ENCODE measurements at places on chromosomes 4 and X.

- no peak for DNase-seq
These were observed 117.5 kb downstream of the SORCS2 start for GRCh38 chr4:7309636-7310390.

- DNase-seq = no peak
These were observed 826.0 kb downstream of the RAB28 start for GRCh38 chr4:12658146-12658545.

DNA sequence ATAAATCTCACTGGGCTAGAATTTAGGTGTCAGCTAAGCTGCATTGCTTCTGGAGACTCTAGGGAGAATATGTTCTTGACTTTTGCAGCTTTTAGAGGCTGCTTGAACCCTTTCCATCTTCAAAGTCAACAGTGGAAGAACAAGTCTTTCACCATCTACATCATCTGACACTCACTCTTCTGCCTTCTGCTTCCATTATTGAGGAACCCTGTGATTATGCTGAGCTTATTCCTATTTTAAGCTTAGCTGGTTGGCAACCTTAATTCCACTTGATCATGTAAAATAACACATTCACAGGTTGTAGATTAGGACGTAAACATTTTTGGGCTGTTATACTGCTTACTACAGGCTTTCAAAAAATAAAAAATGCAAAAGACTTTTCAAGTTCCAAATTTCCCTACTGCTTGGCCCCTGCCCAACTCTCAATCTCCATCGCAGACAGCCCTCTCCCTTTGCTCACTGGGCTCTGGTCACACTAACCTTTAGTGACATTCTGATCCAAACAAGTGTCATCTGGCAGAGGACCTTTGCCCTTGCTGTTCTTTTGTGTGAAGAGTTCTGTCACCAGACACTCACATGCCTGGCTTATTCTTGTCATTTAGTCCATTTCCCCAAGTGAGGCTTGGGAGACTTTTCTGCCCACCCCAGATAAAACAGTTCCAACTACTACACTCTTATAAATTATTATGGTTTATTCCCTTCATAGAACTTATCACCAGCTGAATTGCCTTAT, 1056.0 kb downstream of the STIM2 start:
- DNase-seq = no peak

GRCh38 chr4:107066621-107067020, 30.5 kb upstream of the DKK2 start:
- DNase-seq = no peak

- DNase-seq = no peak
These were observed 128.5 kb upstream of the DIPK2B start for GRCh38 chrX:45329217-45329616.

GRCh38 chrX:113802837-113803236, 781.0 kb upstream of the HTR2C start:
- DNase-seq = no peak

DNA sequence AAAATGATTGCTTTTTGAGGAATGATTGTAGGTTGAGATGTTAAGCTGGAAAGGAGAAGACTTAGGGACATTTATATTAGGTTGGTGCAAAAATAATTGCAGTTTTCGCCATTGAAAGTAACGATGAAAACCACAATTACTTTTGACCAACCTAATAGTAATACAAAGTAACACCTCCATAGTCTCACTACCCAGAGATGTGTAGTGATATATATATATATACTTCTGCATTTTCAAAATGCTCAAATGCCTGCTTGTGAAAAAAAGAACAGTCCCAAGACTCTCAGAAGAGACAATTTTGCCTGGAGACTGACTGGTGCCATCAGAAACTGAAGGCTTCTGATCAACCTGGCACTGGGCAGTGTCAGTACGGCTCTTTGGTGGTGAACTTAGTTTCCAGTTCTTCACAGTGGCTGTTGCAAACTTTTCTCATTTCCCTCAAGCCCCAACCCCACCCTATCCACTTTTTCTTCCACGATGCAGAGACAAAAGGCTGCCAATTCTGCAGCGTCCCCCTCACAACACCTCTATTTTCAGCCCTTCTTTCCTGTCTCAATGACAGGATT, 35.1 kb upstream of the TAPT1 start:
- DNase-seq = no peak

GRCh38 chr4:960636-961350, 12.6 kb downstream of the DGKQ start:
- no peak for DNase-seq

DNA sequence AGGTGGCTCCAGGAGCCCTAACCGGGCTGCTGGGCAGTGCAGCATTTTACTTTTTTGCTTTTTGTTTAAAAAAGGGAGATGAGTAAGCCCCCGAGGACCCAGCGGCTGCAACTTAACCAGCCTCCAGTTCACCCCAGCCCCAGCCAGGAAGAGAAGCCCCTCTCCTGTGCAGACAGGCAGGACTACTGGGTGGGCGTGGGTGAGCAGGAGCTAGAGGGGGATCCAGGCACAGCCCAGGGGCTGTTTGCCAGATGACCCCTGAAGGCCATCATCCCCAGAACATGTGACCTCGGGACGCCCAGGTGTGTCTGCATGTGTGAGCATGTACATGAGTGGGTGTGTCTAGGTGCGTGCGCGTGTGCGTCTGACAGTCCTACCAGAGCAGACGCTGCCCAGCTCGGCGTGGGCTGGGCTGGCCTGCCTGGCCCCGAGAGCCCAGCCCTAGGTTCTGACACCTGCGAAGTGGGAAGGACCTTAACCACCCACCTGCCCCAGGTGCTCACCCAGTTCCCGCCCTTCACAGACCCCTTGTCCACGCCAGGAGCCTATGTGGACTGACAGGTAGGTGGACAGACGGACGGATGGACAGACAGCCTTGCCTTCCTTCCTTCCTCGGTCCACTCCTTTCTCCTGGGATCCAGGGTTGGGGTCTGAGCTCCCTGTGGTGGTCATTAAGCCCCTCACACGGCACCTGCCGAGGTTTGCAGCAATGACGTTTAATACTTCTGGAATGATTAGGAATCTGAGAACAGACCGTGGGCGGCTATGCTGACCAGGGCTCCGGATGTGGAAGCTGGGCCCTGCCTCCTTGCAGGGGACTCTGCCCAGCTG, 7.8 kb upstream of the HAUS3 start:
- DNase-seq = no peak

- DNase-seq = no peak
These were observed 42.9 kb upstream of the DDX60 start for GRCh38 chr4:168361365-168362024.

DNA sequence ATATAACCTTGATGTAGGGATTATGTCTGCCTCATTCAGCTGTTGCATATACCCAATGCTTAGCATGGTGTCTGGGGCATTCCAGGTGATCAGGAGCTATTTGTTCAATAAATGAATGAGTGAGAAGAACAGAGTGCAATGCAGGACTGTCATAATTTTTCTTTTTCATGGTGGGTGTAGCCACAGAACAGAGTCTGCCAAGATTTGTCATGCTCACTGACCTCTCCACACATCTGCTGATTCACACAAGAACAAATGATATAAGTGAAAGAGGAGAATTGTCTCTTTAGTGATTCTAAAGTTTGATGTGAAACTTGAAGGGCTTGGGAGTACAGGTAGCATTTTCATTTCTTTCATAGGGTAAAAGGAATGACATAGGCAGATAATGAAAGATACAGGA, 64.4 kb upstream of the TEX13D start:
- DNase-seq = no peak

GRCh38 chr4:186953599-186954260, 230.1 kb upstream of the FAT1 start:
- no peak for DNase-seq

DNA sequence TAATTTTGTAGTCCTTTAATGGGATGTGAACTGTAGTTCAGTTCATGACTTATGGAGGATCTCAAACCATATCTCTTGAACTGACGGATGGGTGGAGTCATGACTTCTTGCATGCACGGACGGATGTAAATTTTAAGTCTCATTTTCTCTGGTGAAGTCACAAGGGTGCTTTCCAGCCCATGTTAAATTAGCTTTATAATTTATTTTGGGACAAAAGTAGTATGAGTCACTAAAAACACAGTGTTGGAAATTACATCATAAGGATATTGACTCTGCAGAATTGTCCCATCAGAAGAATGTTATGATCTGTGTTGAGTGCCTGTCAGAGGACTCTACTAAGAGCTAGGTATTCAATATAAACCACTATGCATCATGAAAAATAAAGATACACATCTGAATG, 6.8 kb upstream of the PAGE5 start:
- DNase-seq = no peak

GRCh38 chr4:20445933-20446723, 194.4 kb downstream of the SLIT2 start:
- DNase-seq = no peak

GRCh38 chr4:85823295-85823694, 348.3 kb downstream of the ARHGAP24 start:
- no peak for DNase-seq

DNA sequence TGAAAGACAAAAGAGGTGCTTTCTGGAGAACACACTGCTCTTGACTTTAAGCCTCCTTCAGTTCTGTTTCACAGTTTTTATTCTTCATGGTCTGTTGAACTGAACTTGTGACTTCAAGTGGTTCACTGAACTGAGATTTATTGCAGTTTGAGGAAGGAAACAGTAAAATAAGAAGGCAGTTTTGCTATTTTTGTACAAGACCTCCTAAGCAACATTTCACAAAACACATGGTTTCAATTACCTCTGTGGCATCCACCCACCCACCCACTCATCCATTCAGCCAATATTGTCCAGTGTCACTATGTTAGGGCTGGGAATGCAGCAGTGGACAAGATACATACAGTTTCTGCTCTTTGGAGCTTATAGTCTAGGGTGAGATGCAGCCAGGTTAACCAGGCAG, 131.3 kb downstream of the IL1RAPL2 start:
- DNase-seq = no peak

DNA sequence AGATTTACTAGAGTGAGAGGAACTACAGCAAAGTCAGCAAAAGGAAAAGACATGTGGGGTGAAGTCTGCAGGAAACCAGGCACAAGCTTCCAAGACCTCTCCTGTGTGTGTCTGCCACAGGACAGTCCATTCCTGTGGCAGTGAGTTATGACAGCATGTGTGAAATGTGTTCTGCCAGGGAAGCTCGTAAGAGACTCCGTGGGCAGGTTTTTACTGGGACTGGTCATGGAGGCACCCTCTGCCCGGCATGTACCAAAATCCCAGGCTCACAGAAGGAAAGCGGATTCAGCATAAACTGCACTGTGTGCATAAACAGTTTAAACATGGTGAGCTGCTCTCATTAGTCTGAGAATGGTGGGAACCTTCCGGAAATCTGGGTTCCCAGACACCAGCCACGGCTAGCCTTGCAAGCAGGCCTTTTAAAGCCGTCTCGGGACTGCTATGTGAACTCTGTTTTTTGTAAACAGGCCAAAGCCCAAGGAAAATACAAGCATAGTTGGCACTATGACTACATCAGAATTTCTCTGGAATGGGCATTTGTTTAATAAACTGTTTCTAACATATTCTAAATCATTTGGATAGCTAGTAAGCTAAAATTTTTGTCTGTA, 288.5 kb downstream of the TENM3 start:
- no peak for DNase-seq

DNA sequence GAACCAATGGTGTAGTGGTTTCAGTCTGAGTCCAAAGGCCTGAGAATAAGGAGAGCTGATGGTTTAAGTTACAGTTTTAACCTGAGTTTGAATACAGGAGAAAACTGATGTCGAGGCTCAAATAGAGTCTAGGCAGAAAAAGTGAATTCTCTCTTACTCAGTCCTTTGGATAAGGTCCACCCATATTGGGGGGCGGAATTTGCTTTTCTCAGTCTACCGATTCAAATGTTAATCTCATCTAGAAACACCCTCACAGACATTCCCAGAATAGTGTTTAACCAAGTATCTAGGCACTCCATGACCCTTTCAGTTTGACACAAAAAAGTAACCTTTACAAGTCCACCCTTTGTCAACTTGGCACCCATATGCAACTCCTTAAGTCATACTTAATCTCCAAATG, 216.0 kb downstream of the GRID2 start:
- DNase-seq = no peak

GRCh38 chr4:147307896-147308674, 172.8 kb upstream of the EDNRA start:
- DNase-seq = no peak

- no peak for DNase-seq
These were observed 6.5 kb downstream of the TMEM150C start for GRCh38 chr4:82555276-82555675.

DNA sequence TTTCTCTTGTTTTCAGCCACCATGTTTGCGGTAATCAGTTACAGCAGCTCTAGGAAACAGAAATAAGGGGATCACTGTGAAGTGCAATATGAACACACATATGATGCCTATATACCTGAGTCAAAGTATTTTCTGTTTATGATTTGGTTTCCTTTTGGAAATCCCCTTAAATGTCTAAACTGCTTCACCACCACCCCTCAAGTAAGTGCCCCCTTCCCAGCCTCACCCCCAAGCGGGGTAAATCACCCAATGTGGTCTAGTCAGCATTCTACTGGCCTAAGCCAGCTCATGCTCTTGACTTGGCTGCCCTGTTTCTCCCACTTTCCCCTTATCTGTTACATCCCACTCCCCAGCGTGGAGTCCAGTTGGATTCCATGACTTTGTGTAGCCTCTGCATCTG, 176.5 kb downstream of the QDPR start:
- DNase-seq = no peak

GRCh38 chr4:185685804-185686203, 126.2 kb downstream of the SORBS2 start:
- no peak for DNase-seq

DNA sequence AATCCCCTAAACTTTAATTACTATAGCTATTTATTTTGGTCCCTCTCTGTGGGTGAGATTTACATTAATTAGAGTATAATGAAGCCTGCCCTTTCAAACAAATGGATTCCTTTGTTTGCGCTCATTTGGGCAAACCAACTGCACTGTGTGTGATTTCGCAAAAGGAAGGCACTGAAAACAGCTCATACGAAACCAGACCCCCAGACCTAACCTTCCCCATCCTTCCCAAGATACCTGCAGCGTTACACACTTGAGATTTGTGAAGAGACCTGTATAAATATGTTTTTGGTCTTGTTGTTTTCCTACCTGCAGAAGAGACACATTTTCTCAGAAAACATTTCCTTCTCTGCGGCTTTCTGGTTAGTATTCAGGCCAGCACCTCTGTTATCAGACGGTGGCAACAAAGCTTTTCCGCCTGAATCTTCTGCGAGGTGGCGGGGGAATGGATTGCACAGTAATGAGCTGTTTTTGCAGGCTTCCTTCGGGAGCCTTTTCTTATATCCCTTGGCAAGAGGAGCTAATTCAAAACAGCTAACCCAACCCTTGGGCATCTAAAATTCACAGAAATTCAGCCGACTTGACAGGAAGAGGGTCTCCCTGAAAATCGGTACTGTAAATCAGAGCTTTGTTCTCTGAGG, 47.6 kb downstream of the CBLL2 start:
- no peak for DNase-seq

- no peak for DNase-seq
These were observed 49.6 kb upstream of the SPRY1 start for GRCh38 chr4:123346951-123347350.

GRCh38 chrX:9149501-9150245, 115.7 kb upstream of the FAM9B start:
- no peak for DNase-seq

GRCh38 chr4:38762560-38762959, 20.2 kb downstream of the TLR10 start:
- DNase-seq = no peak

DNA sequence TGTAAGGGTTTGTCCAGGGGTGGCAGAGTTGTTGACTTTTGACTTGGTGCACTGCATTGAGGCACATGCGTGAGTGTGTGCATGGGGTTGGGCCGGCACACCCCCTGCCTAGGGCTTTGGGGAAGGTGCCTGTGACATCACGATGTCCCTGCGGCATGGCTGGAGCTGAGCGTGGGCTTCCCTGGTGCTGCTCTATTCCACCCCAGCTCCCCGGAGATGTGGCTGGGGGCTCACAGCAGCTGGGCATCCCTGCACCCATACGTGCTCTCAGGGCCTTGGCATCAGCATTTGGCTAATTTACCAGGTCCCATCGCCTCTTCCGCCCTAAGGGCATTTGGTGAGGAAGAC, 5.7 kb downstream of the PSAPL1 start:
- no peak for DNase-seq
